NCI-H187 (cell line): ENCODE measurements at places on chromosomes 6 and 20.

DNA sequence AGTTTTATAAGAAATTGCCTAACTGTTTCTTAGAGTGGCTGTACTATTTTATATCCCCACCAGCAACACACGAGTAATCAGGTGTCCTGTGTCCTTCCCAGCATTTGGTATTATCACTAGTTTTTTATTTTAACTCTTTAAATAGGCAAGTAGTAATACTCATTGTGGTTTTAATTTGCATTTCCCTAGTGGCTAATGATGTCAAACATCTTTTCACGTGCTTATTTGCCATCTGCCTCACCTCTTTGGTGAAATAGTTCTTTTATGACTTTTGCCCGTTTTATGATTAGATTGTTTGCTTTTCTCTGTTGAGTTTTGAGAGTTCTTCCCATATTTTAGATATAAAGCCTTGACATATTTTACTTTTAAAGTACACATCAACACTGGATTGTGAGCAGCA, 57.8 kb downstream of the GCLC start:
- no peak for DNase-seq

DNA sequence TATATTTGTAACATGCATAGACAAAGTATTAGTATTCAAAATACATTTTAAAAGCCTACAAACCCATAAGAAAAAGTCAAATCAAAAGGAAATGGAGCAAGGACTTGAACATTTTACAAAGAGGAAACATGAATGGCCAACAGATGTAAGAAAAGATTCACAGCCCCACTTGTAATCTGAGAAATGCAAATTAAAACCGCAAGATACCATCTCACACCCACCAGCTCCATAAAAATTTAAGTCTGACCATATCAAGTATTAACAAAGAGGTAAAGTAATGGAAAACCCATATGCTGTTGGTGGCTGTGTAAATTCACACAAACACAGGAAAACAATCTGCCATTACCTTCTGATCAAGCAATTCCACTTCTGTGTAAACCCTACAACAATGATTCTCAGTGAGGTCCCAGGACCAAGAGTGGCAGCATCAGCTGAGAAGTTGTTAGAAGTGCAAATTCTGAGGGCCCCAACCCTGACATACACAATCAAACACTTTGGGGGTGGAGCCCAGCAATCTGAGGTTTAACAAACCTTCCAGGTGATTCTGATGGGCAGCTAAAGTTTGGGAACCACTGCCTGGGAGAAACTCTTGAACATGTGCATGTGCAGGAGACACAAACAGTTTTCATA, 30.9 kb downstream of the BCL2L1 start:
- no peak for DNase-seq

- no peak for DNase-seq
Observed at GRCh38 chr20:25065625-25066338, 7.8 kb upstream of the ACSS1 start.

DNA sequence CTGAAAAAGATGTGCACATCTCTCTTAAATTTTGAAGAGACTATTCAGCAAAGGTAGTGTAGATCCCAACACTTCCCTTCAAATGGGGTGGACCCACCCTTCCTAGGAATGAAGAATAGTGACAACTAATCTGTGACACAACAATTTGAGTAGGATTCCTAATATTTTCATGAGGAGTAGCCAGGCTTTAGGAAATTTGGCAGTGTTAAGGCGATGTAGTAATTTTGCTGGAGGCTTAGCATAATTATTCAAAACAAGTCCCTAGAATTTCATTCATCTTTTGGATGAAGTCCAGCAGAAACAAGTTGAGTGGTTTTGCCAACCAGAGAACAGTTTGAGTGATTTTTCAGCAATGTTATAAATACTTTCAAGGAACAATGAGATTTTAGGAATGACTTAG, 52.4 kb downstream of the ELOVL4 start:
- no peak for DNase-seq

GRCh38 chr20:62558779-62559178, 83.0 kb upstream of the GATA5 start:
- no peak for DNase-seq

DNA sequence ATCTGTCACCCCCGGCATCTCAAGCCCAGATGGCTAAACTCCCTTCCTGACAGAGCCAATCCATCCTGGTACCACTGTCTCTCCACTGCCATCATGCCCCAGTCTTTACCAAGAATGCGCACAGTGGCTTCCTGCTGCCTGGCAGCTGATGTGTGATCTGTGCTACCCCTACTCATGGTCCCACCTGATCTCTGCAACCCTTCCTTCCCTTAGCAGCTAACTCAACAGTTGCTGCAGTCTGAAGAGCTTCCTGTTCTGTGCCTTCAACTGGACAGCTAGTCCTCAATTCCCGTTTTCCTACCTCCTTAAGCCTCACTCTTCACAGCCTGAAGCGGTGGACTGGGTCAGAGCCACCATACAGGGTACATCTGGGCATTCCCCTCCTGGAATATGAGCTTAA, 7.6 kb upstream of the FAM83C start:
- no peak for DNase-seq

- no peak for DNase-seq
Observed at GRCh38 chr6:125804264-125804663, 13.5 kb downstream of the NCOA7 start.

DNA sequence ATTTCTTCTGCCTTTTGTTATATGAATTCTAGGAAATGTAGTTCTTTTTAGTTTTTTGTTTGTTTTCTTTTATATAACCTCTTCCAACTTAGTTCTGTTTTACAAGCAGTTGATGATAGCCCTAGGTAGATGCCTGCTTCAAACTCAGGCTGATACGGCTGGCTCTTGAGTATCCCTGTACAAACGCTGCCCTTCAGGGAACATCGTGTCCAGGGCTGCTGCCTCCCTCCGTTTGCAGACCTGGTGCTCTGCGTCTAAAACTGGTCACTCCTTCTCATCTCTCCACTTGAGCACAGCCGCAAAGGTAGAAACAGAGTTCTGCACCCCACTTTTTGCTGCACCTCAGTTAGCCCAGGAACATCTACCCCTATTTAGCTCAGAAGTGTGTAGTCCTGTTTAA, 310.1 kb downstream of the PRL start:
- DNase-seq: no peak

DNA sequence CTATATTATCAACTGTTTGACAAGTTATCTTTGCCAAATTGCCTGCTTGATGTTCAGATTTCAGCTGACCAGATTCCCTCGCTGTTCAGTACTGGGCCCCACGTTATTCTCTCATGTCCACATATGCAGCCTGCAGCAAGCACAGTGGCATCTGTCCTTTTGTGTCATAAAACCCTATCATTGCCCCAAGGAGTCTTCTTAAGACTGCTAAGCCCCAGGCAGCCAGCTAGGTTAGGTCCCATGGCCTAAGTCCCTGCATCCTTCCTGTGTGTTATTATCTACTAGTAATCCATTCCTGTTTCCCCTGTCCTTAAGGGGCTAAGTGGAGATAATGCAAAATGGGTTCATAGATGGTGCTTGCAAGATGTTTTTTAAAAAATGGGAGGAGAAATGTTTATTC, 7.2 kb downstream of the KDM1B start:
- DNase-seq: no peak

DNA sequence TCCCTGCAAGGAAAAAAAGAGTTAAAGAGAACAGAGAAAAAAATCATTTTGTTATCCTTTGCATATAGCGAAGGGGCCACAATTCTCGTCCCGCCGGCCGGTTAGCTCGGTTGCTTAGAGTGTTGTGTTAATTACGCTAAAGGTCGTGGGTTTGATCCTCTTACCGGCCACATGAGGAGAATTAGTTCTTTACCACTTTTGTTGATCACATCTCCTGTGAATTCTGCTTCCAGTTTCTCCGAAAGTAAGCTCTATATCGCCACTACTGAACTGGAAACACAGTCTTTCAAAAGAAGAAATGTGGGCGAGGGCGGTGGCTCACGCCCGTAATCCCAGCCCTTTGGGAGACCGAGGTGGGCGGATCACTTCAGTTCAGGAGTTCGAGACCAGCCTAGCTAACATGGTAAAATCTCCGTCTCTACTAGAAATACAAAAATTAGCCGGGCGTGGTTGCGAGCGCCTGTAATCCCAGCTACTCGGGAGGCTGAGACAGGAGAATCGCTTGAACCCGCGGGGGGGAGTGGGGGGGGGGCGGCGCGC, 13.4 kb downstream of the PRSS16 start:
- no peak for DNase-seq

GRCh38 chr6:139753198-139753861, 378.9 kb upstream of the CITED2 start:
- no peak for DNase-seq

DNA sequence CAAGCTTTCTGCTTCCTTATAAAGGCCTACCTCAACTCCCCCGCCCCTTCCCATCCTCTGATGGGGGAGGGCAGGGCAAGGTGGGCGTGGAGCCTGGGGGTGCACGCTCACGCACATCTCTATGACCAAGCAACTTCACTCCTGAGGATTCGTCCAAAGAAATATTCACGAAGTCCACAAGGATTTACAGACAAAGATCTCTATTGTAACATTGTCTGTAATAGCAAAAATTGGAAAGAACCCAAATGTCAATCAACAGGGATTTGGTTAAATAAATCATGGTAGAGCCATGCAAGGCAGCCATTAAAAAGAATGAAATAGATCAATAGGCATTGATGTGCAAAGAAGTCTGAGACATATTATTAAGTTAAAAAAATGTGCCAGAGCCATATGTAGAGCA, 130.4 kb upstream of the AFDN start:
- no peak for DNase-seq

GRCh38 chr6:100382767-100383195, 81.9 kb downstream of the SIM1 start:
- DNase-seq: no peak

DNA sequence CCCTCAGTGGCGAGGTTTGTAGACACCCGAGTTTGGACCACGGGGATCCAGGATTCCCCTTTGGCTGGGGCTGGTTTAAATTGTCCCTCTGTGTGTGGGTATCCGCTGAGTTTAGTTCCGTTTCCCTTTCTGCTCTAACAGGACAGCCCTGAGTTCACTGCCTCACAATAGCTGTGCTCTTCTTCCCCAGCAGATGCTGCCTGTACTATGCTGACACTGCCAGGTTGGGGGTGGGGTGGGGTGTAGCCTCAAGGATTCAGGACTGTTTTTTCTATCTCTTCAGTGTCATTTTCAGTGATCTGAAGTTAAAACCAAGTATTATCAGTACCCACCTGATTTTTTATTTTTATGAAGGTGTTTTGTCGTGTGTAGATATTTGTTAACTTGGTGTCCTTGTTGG, 655.0 kb downstream of the COL12A1 start:
- no peak for DNase-seq

DNA sequence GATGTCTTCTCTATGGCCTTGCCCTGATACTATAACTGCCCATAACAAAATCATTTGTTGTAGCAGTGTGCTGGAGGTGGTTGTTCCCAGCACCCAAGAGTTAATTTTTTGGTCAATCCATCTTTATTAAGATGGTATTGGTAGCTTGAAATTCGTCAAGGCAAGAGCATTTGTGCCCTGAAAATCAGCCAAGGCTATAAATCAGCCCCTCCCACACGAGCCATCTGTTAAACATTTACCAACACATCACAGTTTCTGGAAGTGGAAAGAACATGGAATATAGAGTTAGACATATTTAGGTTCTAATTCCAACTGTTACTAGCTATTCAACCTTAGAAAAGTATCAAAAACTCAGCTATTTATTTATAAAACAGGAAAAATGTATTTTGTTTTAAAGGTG, 888.4 kb upstream of the GJE1 start:
- DNase-seq: no peak

GRCh38 chr20:51884561-51884960, 82.2 kb upstream of the SALL4 start:
- DNase-seq: no peak

DNA sequence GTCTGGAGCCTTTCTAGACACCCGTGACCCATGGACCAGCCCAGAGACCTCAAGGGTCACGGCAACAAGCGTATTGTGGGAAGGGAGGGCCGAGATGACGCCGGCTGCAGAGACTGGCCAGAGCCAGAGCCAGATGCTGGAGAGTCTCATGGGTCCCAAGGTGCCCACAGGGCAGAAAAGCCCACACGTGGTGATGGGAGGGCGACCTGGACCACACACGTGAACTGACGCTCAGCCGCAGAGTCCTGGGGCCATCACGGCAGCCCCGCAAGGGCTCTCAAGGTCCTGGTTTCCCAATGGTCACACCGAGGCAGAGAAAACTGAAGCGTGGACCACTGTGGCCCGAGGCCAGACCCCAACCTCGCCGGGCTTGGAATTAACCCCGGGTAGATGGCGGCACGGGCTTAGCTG, 92.6 kb downstream of the YTHDF1 start:
- no peak for DNase-seq

- no peak for DNase-seq
Observed at GRCh38 chr6:129695373-129696027, 14.5 kb downstream of the ARHGAP18 start.

- no peak for DNase-seq
Observed at GRCh38 chr6:137161949-137162348, 11.5 kb downstream of the IL22RA2 start.

DNA sequence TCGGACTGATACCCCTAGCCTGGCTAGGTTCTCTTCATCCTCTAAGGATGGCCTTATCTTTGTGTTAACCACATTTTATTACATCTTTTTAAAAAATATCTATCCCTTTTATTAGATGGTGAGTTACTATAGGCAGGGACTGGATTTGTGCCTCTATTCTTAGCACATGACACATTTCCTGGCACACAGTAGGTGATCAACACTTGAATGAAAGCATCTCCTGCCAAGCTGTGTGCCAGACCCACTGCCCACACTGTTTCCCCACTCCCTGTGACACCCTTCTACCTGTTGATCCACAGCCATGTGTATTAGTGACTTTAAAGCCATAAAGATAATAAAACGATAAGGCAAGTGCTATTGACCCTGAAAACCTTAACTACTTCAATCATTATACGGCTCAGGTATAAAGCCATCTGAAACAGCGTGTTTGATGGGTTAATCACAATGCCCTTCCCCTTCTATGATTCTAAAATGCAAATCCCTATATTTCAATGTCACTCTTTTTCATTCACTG, 73.6 kb downstream of the MYLK4 start:
- DNase-seq: no peak

- peak; percentile 9 for DNase-seq
Observed at GRCh38 chr6:88870717-88871330, 92.6 kb downstream of the RNGTT start.

GRCh38 chr6:142421285-142422117, 119.7 kb downstream of the ADGRG6 start:
- no peak for DNase-seq
